Hematopoietic multipotent progenitor cell treated with erythropoietin and hydrocortisone succinate and interleukin-3 and kit ligand, for 8 days (in vitro differentiated cells): ENCODE measurements at places on chromosomes 2 and 18.

- DNase-seq = no peak
Observed at GRCh38 chr2:50722776-50723175, 309.2 kb downstream of the NRXN1 start.

GRCh38 chr2:231781798-231782726 is 980 bp upstream of the PDE6D start:
- peak; percentile 71 for DNase-seq

DNA sequence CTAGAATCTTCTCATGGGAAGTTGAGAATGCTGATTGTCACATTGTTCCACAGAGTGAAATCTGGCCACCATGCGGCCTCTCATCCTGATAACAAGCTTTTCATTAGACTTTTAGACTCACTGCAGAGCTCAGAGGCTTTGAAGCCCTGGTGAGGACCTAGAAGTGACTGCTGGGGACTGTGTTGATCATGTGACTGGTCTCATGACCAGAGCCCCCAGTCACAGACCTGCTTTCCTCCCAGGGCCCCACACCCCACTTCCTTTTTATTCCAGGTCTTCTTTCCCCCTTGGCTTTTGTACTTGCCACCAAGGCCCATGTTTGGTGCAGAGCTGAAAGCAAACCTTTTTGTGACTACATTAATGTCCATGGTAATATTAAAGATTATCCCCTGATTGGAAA is 45.2 kb downstream of the PRKCE start:
- no peak for DNase-seq

DNA sequence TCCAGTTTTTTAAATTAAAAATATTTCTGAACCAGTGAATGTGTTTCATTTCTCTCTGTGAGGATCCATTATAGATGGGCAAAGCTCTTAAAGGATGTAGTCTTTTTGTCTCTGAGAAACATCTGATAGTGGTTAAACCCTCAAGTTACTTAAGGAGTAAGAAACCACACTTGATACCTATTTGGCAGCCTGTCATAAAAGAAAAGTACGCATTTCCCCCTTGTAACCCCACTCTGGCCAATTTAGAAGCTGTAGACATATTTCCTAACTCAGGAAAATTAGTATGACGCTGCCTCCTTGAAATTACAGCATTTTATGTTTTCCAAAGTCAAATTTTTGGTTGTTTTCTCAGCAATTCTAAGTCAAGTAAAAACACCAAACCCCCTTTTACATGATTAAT is 2.0 kb downstream of the STAT4 start:
- peak; percentile 8 for DNase-seq

DNA sequence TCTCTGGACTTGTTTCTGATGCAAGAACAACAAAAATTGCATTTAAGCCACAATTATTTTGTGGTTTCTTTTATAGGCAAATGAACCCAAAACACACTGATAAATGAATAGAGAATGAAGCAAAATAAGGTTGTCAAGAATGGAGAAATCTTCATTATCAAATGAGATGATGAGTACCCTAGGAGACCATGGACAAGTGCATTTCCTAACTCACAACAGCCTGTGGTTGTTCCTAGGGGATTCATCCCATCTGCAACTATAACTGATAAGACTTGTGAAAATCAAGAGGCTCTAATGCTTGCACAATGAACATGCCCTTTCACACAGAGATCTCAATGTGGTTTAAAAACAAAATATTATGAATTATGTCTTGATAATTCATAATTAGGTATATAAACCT is 159.9 kb downstream of the PDE1A start:
- DNase-seq = no peak

GRCh38 chr18:62612289-62612645 is 89.4 kb downstream of the ZCCHC2 start:
- no peak for DNase-seq

DNA sequence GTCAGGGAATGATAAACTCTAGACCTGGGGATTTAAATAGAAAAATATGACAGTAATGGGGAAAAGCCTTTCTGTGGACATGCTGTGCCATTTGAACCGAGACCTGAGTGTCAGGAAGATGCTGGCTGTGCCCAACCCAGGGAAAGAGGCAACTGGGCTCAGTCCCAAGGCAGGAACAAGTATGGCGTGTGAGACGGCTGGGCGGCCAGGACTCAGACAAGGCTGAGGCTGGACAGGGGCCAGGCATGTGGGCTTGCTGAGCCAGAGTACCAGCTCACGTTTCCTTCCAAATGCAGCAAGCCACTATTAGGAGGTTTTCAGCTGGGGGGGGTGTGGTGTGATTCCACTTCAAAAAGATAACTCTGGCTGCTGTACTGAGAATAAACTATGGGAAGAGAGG is 92.4 kb downstream of the INPP5D start:
- DNase-seq = no peak

DNA sequence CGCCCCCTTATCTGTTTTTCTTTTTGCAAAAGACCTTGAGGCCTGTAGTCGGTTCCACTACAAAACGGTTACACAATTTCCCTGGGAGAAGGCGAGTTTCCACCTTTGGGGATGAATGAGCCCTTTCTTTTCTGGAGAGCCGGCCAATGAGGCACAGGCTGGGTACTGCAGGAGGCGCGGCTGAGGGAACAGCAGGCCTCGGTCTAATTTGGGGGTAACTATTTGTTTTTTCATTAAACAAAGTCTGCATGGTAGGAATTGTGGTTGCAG is 129.2 kb downstream of the MYCN start:
- DNase-seq = no peak
